ENCODE measurements at places on chromosomes 5 and 9. TPM values are rescaled to one million over a fixed set of nuclear protein-coding genes. Genes with fewer than 3 reads are reported as not detected.

C9orf152 gene
- total RNA-seq: not detected

WDR38 gene
- not detected for total RNA-seq

GMCL2 gene
- not detected for total RNA-seq

BAAT gene
- total RNA-seq: not detected

CDX1 gene
- not detected for total RNA-seq

APBA1 gene
- 11.8 TPM for total RNA-seq

DNA sequence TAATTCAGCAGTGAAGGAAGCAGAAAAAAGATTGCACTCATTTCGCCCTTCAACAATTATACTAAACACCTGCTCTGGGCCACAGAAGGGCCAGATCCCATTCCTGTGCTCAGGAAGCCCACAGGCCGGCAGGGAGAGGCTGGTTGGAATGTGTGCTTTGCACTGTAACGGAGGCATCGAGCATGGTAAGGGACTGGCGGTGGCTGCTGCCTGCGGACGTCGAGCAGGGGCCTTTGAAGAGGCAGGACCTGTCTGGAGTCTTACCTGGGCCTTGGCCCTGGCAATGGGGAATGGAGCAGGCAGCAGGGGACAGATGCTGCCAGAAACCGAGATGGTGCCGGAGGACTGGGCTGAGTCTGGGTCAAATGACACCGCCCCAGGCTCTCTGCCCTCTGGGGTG lies 97.8 kb downstream of the KCNIP1 start:
- no peak for DNase-seq

- DNase-seq: peak; percentile 91
Observed at GRCh38 chr5:180868960-180869359, 7.9 kb upstream of the ZFP62 start.

GRCh38 chr9:81125446-81126092 lies 563.8 kb downstream of the TLE1 start:
- no peak for DNase-seq

- DNase-seq: no peak
Observed at GRCh38 chr5:41903382-41903891, 707 bp upstream of the RIMOC1 start.

DNA sequence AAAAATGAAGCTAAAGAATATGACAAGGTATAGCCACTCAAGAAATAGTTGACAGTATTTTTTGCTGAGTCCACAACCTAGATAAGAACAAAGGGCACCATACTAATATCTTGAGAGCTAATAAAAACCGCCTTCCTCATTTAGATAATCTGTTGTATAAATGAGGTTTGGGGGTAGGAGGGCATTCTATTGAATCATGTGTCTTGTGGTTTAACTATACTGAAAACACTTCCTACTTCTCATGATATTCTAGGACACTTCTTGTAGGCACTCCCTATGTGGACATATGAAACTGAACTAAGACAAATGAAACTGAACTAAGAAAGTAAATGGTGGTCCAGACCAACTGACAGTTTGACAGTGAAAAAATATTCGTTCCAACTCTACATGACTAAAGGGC lies 1268.5 kb upstream of the C9orf72 start:
- no peak for DNase-seq

DNA sequence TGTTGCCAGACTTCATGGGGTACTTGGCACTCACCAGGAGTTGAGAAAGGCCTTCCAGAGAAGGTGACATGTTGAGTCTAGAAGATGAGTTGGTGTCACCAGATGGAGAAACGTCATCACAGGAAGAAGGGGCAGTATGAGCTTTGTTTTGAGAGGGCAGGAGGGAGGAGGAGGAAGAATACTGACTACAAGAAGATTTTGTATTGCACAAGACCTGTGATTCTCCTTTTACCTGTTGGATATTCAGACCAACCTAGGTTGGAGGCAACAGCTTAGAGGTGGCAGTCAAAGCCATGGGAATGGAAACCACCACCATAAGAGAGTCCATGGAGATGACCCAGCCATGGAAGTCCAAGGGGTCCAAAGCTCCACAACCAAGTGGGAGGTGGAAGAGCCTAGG lies 154.2 kb downstream of the TSSK1B start:
- no peak for DNase-seq

GRCh38 chr5:139682016-139682975 lies 34.1 kb downstream of the CXXC5 start:
- DNase-seq: no peak

DNA sequence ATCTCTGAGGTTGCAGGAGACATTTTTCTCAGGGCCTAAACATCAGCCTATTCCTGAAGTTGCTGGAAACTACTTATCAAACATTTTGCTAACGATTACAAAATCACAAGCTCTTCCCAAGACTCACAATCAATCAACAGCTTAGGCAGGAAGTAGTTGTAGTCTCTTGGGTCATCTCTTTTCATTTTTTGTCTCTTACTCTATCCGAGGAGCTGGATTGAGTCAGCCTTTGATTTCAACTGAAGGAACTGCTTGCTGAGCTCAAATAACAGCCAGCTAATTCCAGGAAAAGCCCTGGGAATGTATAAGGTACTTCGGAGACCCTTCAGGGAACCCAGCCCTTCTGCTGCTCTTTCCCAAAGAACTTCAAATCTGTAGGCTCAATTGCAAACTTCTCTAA lies 398.9 kb downstream of the PLK2 start:
- no peak for DNase-seq
